Activated CD4-positive, alpha-beta T cell treated with anti-CD3 and anti-CD28 coated beads for 36 hours (primary cell): ENCODE measurements at places on chromosomes 2 and 18. TPM values are rescaled to one million over a fixed set of nuclear protein-coding genes. Genes with fewer than 3 reads are reported as not detected.
A peak's percentile ranks its signal among the peaks of the same experiment; 100 is the strongest.

ZNF892 gene
- total RNA-seq, result 3.8 TPM

NDC80 gene
- 88.5 TPM for total RNA-seq

GRCh38 chr2:124814968-124815745 is 790.1 kb downstream of the CNTNAP5 start:
- no peaks in the 10 kb centered on the region for H3K36me3 ChIP-seq
- no peak overlapping the region for H3K4me3 ChIP-seq
- no peaks in the 10 kb centered on the region for H3K27me3 ChIP-seq
- no peak for DNase-seq

DNA sequence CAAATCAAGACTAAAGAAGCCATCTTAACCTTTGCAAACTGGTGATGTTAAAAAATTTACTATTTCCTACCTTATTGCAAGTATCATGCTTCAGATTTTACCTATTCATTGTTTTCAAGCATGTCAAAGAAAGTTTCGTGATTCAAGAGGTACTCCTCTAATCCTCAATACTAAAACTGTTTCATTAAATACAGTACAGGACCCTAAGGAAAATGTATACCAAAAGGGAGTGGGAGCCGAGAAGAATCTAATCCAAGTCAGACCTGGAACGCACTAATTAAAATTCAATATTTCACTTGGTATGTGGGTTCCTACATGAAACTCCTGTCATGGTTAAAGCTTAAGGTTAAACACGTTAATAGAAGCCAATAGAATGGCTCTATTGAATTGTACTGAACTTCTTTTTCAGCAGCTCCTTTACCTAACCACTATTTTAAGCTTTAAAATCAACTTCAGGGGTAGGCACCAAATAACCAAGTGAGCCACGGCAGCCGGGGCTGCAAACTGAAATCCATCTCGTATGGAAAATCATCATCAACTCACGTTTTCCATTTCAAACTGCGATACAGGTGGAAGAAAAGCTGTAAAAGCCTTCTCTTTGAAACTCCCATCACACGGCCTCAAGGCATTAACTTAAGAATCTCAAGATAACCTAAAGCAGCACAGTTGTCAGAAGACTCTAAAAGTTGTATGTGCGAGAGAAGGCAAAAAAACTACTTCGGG is 188.8 kb downstream of the ZEB2 start:
- peaks cover 43% of the 10 kb centered on the region for H3K4me1 ChIP-seq
- H3K36me3 ChIP-seq, result peaks cover 23% of the 10 kb centered on the region
- H3K27me3 ChIP-seq, result peaks cover 2% of the 10 kb centered on the region
- DNase-seq, result peak; percentile 51
- peak overlapping the region; percentile 98 for H3K27ac ChIP-seq

COMMD1 gene
- total RNA-seq, result 36.1 TPM

GRCh38 chr2:121104721-121105141 is 180.3 kb downstream of the TFCP2L1 start:
- H3K27ac ChIP-seq, result no peak overlapping the region
- H3K4me3 ChIP-seq, result no peak overlapping the region
- H3K4me1 ChIP-seq, result no peaks in the 10 kb centered on the region
- no peaks in the 10 kb centered on the region for H3K36me3 ChIP-seq
- DNase-seq, result no peak

DNA sequence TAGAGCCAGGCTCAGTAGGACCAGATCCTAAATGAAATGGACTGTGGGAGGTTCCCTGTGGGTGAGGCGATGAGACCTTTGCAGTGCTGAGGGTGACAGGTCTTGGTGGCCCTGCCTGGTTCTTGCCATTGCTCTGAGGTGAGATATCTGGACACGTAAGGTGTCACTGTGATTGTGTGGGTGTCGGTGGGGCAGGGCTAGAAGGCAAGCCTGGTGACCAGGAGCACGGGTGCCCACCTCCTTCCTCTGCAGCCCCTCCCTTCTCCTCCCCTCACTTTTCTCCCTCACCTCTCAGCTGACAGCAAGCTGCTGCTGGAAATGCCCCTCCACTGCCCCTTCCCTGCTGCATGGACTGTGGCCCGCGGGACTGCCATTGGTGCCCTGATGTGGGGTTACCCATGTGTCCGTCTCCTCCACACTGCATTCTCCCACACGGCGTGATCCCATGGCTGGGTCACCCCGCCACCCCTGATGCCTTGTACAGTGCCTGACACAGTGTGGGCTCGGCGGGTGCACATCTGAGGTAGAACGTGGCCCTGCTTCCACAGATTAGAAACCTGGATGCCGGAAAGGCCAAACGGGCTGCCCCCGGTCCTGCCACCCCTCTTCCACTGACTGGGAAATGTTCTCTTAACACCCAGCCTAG is 55.6 kb upstream of the FOSL2 start:
- DNase-seq, result no peak
- no peaks in the 10 kb centered on the region for H3K4me1 ChIP-seq
- H3K27me3 ChIP-seq, result no peaks in the 10 kb centered on the region

RBKS gene
- 4.6 TPM for total RNA-seq

SNED1 gene
- 0.69 TPM for total RNA-seq
